ENCODE measurements at places on chromosomes 13 and 19.

GRCh38 chr13:101916108-101916774 is 463.8 kb downstream of the ITGBL1 start:
- peak; percentile 42 for DNase-seq

- no peak for DNase-seq
These were observed 240.6 kb upstream of the ZNF507 start for GRCh38 chr19:32104850-32105235.

DNA sequence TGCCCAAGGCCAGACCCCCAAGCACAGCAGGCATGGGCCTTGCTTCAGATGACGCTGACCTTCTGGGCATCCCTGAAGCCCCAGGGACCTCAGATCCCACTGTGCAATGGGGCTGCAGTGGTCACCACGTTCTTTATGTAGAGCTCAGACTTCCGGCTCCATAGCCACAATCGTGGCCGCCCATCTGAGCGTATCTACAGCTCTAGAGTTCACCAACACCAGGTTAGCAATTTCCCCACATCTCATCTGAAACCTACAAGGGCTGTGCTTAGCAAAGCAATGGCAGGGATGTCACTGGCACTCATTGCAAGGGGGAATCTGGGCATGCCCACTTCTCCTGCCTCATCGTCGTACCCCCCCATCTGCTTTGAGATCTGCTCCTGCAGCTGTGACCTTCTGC is 384.4 kb upstream of the TSHZ3 start:
- DNase-seq: no peak

DNA sequence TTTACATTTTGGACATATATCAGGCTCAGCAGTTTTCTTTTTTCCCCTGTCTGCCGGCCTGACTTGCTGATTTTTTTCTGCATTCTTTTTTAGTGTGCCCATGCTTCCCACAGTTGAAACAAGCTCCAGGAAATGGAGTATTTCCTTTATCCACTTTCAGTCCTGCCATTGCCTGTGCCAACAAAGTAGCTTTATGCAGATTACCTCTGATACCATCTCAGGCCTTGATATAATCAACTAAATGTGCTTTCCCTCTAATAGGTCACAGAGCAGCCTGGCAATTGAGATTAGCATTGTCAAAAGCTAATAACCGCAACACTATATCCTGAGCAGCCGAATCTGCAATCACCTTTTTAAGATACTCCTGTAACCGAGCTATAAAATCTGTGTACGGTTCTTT is 9.2 kb downstream of the MRPS12 start:
- no peak for DNase-seq

DNA sequence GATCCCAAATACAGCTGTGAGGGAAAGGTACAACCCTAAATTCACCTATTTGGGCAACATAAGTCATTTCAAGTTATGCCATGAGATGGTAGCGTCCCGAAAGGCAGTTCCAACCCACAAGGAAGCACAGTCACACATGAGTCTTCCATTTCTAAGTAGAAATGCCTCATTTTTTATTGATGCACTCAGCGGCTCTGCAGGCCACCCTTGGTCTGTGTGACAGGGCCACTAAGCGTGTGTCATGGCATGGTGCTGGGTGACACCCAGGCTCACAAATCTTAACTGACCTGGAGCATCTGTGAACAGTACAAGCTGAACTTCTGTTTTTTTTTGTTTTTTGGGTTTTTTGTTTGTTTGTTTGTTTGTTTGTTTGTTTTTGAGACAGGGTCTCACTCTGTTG is 15.1 kb downstream of the RAB20 start:
- no peak for DNase-seq

DNA sequence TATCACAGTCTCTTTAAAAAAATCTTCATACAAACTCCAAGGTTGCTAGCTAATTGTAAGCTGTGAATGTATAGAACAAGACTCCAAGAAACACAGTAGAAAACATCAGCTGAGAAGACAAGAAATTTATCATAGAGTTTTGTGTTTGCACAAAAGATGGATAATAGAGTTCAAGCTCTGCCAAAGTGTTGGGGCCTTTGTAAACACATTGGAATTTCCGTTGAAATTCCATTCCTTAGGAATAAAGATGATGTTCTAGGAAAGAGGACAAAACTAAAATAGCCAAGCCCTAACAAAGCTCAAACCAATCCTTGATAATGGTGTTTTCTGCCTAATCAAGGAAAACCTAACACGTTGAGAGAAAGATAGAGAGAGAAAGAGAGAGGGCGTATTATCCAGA is 20.6 kb downstream of the LRRC63 start:
- no peak for DNase-seq

GRCh38 chr13:91101381-91101780 is 246.1 kb upstream of the MIR17HG start:
- DNase-seq: no peak

DNA sequence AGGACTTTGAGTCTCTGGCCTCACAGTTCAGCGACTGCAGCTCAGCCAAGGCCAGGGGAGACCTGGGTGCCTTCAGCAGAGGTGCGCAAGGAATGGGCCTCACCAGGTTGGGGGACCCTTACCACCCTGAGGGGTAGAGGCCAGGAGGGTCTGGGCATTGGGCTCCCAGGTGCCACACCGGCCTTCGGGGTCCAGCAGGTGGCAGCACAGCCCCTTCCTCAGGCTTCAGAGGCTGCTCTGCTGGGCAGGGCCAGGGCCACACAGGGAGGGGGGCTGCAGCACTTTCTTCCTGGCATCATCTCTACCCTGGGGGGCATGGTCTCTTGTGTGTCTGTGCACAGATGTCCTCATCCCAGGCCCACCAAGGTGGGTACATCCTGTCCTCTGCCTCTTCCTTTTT is 12.9 kb downstream of the PIN1 start:
- DNase-seq: no peak

GRCh38 chr13:20505405-20506366 is 20.0 kb downstream of the CRYL1 start:
- no peak for DNase-seq
